Stimulated activated CD8-positive, alpha-beta memory T cell treated with anti-CD3 and anti-CD28 coated beads, Interleukin-4, amount 100 ng/mL, for 4 hours (primary cell): ENCODE measurements at places on chromosomes 4 and X.

DNA sequence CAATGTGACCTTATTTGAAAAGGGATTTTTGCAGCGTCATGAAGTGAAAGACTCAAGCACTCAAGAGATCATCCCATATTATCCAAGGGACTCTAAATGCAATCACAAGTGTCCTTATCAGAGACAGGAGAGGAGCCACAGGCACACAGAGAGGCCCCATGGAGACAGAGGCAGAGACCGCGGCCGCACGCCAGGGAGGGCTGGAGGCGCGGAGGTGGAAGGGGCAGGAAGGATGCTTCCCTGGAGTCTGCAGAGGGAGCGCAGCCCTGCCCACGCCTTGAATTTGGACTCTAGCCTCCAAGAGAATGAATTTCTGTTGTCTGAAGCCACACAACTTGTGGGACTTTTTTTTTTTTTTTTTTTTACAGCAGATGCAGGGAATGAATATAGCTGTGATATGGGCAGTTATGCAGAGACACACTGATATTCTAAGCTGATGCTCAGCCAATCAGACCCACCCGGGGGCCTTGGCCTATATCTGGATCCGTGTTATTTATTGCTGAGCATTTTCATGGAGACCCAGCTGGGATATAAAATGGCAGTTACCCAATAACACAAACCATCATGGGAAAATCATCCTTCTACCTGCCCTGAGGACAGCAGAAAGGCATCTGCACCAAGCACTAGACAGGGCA lies 244.8 kb upstream of the PSAPL1 start:
- no peak for DNase-seq

DNA sequence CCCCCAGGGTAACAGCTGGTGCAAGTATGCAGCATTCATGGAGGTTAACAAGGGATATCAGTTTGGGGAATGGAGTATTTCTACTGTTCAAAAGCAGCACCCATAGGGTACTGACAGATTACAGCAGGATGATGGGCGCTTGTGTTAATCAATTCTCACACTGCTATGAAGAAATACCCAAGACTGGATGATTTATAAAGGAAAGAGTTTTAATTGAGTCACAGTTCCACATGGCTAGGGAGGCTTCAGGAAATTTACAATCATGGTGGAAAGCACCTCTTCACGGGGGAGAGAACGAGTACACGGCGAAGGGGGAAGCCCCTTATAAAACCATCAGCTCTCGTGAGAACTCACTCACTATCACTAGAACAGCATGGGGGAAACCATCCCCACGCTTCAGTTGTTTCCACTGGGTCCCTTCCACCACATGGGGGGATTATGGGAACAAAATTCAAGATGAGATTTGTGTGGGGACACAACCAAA lies 64.1 kb downstream of the TNIP2 start:
- DNase-seq, result no peak

DNA sequence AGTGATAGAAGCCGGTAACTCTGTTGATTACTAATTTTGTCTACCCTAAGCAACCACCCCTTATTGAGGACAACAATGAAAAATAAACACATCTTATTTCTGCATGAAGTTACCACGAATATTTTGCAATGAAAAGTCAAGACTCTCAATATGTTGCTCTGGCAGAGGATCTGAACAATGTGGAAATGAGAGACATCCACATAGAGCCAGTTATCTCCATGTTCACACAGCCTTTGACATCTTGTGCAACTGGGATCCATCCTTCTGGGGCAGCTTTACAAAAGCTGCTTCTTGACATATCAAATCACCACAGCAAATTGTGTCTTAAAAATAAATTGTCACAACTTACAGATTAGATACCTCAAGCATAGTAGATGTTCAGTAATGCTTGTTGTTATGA lies 10.2 kb downstream of the EDNRA start:
- no peak for DNase-seq

DNA sequence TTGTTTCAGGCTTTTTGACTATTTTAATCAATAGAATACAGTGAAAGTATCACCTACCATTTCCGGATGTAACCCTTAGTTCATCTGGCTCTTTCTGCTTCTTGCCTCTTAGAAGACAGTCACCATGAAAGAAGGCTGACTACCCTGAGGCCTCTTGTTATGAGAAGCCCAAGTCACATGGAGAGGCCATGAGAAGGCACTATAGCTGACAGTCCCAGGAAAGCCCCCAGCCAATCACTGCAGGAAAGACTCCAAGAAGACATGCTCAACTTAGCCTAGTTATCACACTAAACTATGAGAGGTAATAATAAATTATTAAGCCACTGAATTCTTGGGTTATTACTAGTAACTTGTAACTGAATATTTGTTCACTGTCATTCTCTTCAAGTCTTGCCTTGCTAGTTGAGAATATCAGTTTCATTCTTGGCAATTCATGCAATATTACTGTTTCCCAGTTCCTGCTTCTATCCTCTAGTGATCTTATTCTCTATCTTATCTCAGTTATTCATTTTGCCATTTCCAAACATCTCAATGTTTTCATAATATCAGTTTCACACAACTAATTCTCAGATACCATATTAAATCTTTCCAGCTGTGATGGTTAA lies 57.1 kb upstream of the GUCY1A1 start:
- DNase-seq, result no peak

DNA sequence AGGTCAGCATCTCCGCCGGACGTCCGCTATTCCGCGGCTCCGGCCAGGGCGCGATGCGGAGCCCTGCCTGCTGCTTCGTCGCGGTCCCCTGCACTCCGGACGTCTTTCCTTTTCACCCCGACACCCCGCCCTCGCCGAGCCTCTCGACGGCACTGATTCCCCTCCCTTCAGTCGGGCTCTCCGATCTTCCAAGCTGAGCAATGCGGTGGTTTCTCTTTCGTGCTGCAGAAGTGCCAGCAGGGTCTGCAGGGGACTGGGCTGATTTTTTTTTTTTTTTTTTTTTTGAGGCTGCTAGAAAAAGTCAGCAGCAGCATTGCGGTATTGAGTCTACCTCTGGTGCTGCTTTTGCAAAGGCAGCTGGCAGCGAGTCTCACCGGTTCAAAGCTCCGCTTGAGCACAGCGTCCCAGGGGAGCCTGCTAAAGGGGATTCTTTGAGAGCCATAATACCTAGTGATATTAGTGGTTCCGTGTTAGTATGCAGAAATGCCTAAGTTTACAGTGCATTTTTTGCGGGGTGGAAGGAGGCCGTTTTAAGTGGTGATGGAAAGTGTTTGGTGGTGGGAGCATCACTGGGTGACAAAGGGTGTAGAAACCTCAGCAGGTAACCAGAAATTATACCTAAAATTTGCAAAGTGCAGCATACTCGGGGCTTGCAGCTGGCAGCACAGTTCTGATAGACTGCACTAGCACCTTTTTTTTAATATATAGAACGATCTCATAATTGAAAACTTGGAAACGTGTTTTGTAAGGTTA lies 969 bp downstream of the STIM2 start:
- DNase-seq, result peak; percentile 56

DNA sequence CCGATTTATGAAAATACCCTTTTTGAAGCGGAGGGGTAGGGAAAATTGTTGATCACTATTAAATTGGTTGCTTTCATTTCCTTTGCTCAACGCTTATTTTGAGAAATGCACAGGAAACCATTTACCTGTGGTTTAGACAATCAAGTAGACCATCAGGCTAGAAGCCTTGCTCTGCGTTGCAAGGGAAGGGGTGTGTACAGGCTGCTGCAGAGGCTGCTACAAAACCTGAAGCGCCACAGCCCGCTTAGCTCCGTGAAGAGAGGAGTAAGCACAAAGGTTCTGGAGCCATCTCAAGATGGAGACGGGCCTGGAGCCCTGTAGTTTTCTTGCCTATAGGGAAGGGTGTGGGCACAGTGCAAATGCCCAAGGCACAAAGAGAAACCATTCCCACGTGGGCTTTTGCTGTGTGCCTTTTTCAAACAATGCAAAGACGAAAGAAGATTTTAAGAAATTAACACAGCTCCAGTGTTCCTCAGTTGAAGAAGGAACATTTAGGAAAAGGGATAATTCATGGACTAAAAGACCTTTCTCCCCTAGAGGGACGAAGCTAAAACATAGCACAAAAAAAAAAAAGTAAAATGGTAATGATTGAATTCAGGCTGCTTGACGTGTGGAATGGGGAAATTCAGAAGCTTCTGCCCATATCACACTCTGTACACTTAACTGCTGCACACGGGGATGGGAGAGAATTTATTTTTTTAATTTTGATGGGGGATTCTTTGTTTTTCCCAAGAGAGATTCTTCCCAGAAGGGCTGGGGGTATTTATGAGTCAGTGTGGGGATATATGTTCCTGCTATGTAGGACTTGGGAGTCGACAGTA lies 3.5 kb downstream of the TMSB4X start:
- DNase-seq, result peak; percentile 61

GRCh38 chr4:116357758-116358157 lies 727.6 kb downstream of the TRAM1L1 start:
- DNase-seq, result no peak

DNA sequence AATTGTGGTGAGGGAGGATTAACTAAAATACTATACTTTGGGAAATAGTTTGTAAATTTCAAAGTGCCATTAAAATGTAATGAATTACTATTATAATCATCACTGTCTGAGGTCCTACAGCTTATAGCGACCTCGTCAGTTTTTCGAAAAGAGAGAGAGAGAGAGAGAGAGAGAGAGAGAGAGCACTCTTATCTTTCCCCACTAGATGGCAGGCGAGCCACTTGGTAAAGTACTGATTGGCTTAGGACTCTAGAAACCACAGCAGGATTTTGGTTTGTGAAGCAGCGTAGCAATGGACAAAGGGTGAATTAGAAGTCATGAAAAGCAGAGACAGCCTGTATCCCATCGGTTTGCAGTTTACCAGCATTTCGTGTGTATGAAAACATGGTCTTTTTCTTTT lies 52.5 kb downstream of the LINC00632 start:
- DNase-seq, result no peak

DNA sequence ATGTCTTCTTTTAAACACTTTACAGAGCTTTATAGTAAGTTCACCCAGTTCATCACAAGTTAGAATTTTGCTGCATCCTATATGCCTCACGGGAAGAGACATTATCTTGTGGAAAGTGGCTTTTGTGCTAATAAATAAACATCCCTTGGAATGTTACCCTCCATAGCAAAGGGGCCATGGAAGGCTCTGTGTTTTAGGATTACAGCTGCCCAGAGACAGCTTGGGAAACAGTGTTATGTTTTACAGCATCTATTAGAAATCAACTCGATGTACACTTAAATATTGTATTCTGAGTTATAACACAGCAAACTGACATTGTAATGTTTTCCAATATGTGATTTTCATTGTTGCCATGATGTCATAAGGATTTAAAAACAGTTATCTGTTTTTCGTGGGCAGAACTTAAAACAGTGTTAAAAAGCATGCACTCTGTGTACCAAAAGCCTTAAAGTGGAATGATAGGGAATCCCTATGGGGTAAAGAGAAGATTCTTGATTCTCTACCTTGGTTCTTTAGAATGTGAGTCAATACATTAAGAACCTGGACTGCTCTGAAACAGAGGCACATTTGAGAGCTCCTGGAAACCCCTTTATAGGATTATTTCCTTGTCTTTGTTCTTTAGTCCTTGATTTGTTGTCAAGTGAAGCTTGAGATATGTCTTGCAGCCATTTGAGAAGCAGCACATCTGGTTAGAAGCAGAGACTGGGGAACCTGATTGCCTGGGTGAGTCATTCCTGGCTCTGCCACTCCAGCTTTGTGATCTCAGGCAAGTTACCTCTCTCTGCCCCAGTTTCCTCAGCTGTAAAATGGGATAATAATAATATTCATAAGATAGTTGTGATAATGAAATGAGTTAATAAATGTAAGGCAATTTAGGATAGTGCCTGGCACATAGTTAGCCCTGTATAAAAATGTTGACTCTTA lies 41.6 kb downstream of the ARHGAP10 start:
- no peak for DNase-seq

GRCh38 chr4:153651587-153651986 lies 32.5 kb upstream of the TLR2 start:
- DNase-seq, result no peak

DNA sequence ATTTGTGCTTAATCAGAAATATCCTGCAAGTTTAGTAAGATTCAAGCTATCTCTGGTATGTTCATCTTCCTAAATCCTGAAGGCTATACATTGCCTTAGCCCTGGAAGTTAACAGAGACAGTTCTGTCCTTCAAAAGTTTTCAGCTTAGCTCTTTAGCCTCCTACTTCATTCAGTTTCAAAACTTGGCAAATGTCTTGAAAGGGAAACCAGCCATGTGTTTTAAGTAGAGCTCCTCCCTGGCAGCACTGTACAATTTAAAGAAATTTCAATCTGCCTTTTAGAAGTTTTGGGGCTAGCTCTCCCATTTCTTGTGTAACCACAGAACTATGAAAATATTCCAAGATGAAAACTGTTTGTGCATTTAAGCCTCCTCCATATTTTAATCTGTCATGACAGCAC lies 47.0 kb downstream of the FANCB start:
- no peak for DNase-seq

GRCh38 chrX:43717161-43717560 lies 61.1 kb downstream of the MAOA start:
- no peak for DNase-seq
